ENCODE measurements at places on chromosomes 11 and 22.

DNA sequence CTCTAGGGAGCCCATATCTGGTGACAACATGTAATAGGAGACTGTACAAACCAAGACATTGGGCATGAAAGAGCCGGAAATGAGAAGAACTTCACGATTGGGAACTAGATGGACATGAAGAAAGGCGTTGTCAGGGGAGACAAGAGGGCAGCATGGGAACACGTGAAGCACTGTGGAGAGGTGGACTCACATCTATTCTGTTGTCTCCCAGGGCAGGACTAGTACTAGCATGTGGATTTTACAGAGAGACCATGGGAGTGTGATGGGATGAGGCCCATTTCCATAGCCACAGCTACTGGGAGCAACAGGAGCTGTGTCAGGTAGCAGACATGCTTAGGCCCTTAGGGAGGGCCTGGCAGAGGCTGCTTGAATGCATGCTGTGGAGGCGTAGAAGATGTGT, 333.9 kb downstream of the OPCML start:
- DNase-seq: no peak

DNA sequence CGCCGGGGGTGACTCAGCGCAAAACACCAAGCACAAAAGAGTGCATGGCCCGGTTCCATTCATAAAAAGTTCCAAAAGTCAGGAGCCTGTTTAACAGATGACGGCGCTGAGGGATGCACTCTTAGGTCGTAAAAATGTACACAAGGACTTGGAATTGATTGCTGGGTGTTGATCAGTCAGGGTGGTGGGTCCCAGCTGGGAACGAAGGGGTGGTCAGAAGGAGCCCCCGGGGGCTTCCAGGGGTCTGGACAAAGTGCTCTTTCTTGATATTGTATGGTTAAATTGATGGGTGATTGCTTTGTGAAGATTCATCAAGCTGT, 20.7 kb downstream of the IFITM10 start:
- no peak for DNase-seq

DNA sequence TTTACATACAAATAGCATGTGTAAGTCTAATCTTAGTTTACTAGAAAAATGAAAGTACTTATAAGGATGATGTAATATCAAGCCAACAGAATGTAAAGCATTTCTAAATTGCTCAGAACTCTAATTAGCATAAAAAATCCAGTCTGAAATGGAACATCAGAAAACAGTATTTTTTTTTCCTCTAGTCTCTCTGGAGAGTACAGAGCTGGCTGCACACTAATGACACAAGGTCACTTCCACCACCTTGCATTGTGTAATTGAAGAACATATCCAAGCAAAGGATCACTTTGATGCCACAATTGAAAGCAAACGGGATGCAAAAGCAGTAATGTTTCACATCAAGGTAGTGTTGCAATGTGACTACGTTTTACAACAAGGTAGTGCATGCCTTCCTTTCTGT, 548.0 kb upstream of the LUZP2 start:
- no peak for DNase-seq

- DNase-seq: no peak
These were observed 101.9 kb downstream of the MRTFA start for GRCh38 chr22:40534379-40535188.

DNA sequence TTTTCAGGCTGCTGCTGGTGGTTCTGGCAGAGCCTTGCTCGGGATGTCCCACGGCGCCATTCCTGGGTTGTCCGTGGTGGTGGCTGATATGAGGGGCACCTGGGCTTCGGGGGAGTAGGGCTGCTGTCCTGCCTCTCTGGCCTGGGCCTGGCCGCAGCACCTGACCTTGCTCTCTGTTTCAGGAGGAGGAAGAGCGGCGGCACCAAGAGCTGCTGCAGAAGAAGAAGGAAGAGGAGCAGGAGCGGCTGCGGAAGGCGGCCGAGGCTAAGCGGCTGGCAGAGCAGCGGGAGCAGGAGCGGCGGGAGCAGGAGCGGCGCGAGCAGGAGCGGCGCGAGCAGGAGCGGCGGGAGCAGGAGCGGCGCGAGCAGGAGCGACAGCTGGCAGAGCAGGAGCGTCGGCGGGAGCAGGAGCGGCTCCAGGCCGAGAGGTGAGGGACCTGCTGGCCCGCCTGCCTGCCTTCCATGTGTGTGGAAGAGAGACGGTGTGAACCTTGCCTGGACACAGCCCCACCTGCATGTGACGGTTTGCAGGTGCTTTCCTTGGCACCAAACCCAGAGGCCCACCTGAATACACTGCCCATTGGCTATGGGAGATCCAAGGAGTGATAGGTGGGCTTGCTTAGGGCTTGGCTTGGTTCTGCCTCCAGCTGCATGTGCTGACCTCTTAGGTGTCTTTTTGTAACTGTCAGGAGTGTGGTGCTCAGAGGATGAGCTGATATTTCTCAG, 22.8 kb downstream of the INCENP start:
- no peak for DNase-seq

DNA sequence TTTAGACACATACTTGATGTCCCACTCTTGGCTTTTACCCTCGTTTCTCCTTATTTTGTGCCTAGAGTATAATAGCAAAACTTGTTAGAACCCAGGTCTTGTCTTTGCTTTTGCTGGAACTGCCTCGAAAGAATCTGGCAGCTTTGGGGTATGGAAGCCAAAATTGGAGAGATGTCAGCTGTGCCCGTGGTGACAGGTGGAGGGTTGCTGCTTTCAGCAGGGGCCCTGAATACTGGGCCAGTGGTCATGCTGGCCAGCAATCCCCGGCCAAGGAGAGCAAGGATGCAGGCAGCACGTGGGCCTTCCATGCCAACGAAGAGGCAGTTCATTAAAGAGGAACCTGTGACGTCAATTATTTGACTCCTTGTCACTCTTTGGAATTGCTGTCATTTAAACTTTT, 181.1 kb downstream of the HIPK3 start:
- DNase-seq: peak; percentile 18

DNA sequence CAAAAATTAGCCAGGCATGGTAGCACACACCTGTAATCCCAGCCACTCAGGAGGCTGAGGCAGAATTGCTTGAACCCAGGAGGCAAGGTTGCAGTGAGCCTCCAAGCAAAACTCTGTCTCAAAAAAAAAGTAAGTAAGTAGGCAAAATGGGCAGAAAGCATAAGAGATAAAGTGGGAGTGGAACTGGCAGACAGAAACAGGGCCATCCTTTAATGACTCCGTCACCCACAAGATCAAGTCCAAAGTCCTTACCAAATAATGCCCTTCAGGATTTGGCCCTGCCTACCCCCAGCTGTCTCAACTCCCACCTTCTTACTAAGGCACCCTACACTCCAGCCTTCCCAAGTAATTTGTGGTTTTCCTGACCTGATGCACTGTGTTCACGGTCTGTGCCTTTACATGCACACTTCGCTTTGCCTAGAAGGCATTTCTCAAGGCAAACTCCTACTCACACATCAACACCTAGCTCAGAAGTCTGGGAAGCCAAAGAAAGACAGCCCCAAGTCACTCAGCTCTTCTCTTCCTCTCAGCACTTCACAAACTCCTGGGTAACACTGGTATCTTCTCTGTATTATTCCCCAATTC, 6.1 kb downstream of the MAPK1 start:
- DNase-seq: no peak

Data from NCI-H446 treated with DMSO at 0.1 percent for 48 hours (cell line).